ENCODE measurements at places on chromosomes 5 and 9. TPM values are rescaled to one million over a fixed set of nuclear protein-coding genes. Genes with fewer than 3 reads are reported as not detected.

The CHSY3 gene
- total RNA-seq: not detected

- no peaks in the 10 kb centered on the region for H3K36me3 ChIP-seq
- H3K27ac ChIP-seq: no peak overlapping the region
- H3K4me1 ChIP-seq: peaks cover 8% of the 10 kb centered on the region
- peaks cover 3% of the 10 kb centered on the region for H3K27me3 ChIP-seq
- DNase-seq: no peak
- no peak overlapping the region for H3K4me3 ChIP-seq
Measured at GRCh38 chr9:113454914-113455761, 8.4 kb upstream of the RGS3 start.

DNA sequence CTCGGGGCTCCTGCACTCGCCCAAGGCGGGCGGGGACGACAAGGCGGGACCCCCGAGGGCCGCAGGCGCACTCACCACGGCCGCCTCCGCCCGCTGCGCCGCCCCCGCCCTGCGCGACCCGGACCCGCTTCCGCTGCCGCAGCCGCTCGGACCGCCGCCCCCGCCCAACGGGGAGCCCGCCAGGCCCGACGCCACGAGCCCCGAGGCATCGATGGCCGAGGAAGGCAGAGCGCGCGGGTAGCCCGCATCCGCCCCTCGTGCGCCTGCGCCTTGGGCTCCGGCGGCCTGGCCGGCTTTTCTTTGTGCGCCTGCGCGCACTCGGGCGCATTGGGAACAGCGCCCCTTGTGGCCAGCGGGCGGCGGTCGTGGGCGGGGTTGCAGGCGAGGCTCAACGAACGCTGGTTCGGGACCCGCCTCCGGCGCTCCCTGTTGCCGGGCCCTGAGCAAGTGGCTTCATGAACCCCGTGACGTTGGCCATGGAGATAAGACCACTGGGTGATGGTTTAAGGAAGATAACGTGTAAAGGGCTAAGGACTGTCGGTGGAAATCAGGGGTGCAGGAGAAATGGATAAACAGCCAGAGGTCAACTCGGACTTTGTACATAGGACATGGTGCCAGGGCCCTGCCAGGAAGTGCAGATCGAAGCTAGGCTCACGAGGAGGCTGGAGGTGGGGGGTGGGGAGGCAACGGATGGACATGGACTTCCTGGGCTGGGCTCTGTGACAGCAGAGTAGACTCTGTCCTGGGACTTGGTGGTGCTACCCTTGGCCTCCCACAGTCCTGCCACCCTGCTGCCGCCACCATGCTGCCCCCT, at the start of the genes C8G and FBXW5:
TSS of gene C8G (plus strand) at position 725 of the 814 bp plus-strand sequence. CDS start at position 803, 78 bp downstream.
TSS of gene FBXW5 (minus strand) at position 220 of the 814 bp plus-strand sequence. CDS start 655 bp downstream, outside the sequence.
- peak; percentile 96 for DNase-seq
- no peaks in the 10 kb centered on the region for H3K36me3 ChIP-seq
- peaks cover 5% of the 10 kb centered on the region for H3K27me3 ChIP-seq
- peak within 1 kb of the TSS; percentile 76 for H3K4me3 ChIP-seq

DNA sequence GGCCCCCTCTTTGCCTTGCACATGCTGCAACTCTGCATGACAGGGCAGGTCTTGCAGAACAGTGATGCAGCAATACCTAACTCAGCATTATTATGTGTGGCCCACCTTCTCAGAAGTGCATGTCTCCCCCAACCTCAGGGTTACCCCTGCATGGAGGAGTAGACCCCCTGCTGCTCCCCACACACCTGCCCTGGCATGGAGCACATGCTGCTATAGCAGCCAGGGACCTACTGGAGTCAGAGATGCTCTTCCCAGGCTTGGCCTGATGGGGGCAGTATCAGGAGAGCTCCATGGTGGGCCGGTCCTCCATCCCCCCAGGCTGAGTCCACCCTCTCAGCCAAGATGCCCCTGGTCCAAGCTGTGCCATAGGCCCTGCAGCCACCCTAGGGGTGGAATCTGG, 13.2 kb upstream of the BOD1 start:
- H3K36me3 ChIP-seq: no peaks in the 10 kb centered on the region
- H3K4me3 ChIP-seq: no peak overlapping the region
- H3K27me3 ChIP-seq: no peaks in the 10 kb centered on the region
- DNase-seq: peak; percentile 66

The SLC34A3 gene
- total RNA-seq: not detected

DNA sequence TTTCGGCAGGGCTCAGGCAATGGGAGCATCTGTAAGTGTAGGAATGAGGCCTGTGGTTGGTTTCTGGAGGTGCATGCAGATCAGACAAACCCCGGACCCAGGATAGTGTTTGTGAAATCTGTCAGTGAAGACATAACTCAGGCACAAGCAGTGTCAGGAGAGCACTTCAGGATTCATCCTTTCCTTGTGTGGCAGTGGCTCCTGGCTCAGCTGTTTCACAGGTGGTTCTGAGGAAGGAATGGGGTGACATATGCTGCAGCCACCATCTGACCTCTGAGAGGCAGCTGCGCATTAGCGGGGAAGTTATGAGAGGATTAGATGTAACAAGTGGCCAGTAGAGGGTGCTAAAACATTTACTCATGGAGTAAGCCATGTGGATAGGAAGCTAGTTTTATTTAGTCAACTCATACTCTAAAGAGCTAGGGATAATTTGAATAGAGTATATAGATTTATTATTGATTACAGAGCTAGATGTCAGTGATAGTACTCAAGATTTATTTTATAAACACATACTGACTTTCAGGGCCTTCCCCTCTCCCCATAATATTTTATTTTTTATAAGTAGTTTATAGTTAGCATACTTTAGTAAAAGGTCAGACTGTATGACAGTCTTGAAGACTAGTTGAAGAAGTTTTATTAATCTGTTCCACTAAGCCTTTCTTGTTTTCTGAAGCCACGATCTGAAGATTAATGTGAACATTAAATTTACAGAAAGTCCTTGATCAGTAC, 28.4 kb downstream of the NNT start:
- peak overlapping the region; percentile 65 for H3K4me3 ChIP-seq
- peak; percentile 74 for DNase-seq
- H3K36me3 ChIP-seq: no peaks in the 10 kb centered on the region
- H3K27me3 ChIP-seq: peaks cover 7% of the 10 kb centered on the region

The SETX gene
- total RNA-seq: 48.4 TPM

The KLHL3 gene
- 5.7 TPM for total RNA-seq

- H3K27me3 ChIP-seq: no peaks in the 10 kb centered on the region
- H3K36me3 ChIP-seq: no peaks in the 10 kb centered on the region
- no peak overlapping the region for H3K27ac ChIP-seq
- no peak overlapping the region for H3K4me3 ChIP-seq
Measured at GRCh38 chr5:3661755-3662296, 66.2 kb downstream of the IRX1 start.

- H3K27me3 ChIP-seq: no peaks in the 10 kb centered on the region
- H3K4me3 ChIP-seq: no peak overlapping the region
- no peak for DNase-seq
- no peaks in the 10 kb centered on the region for H3K4me1 ChIP-seq
Measured at GRCh38 chr5:153998010-153998409, 40.7 kb downstream of the FAM114A2 start.

GRCh38 chr5:3835811-3836210, 240.2 kb downstream of the IRX1 start:
- no peak overlapping the region for H3K4me3 ChIP-seq
- H3K27ac ChIP-seq: no peak overlapping the region
- no peak for DNase-seq
- no peaks in the 10 kb centered on the region for H3K27me3 ChIP-seq
- no peaks in the 10 kb centered on the region for H3K4me1 ChIP-seq
- no peaks in the 10 kb centered on the region for H3K36me3 ChIP-seq

- peaks cover 2% of the 10 kb centered on the region for H3K27me3 ChIP-seq
- no peak overlapping the region for H3K27ac ChIP-seq
- no peaks in the 10 kb centered on the region for H3K36me3 ChIP-seq
- no peaks in the 10 kb centered on the region for H3K4me1 ChIP-seq
- no peak for DNase-seq
Measured at GRCh38 chr9:120184266-120184665, 395.7 kb downstream of the CDK5RAP2 start.

DNA sequence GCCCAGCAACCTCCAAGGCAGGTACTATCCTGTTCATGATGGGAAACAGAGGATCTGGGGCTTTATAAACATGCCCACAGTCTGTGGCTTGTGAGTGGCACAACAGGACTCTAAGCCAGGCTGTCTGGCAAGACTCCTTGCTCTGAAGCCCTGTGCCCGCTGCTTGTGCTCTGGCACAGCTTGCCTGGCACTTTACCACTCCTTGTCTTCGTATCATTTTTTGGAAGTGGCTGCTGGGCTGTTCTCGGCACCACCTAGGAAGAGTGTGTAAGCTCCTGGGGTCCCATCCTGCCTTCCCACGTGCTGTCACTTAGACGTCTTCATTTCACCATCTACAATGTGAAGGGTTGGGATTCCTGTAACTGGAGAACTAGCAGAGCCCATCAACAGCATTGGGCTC, 59.3 kb upstream of the GLRX start:
- H3K4me1 ChIP-seq: peaks cover 20% of the 10 kb centered on the region
- H3K27ac ChIP-seq: no peak overlapping the region
- no peak overlapping the region for H3K4me3 ChIP-seq
- H3K36me3 ChIP-seq: no peaks in the 10 kb centered on the region
- H3K27me3 ChIP-seq: peaks cover 7% of the 10 kb centered on the region

The PCDHGA6 gene
- total RNA-seq: 6.3 TPM

DNA sequence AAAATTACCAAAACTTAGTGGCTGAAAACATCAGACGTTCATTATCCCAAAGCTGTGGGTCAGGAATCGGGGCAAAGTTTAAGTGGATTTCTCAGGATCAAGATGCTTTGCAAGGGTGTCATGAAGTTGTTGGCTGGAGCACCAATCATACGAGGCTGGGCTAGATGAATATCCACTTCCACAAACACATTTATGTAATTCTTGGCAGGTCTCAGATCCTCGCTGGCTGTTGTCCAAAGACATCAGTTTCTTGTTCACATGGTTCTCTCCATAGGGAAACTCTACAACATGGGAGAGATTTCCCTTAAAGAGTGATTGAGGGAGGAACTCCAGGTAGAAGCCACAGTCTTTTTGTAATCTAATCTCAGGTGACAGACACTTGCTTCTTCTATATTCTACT, 20.2 kb upstream of the CCDC192 start:
- no peaks in the 10 kb centered on the region for H3K27me3 ChIP-seq
- H3K4me1 ChIP-seq: peaks cover 3% of the 10 kb centered on the region
- no peak for DNase-seq
- H3K4me3 ChIP-seq: no peak overlapping the region
- no peak overlapping the region for H3K27ac ChIP-seq

DNA sequence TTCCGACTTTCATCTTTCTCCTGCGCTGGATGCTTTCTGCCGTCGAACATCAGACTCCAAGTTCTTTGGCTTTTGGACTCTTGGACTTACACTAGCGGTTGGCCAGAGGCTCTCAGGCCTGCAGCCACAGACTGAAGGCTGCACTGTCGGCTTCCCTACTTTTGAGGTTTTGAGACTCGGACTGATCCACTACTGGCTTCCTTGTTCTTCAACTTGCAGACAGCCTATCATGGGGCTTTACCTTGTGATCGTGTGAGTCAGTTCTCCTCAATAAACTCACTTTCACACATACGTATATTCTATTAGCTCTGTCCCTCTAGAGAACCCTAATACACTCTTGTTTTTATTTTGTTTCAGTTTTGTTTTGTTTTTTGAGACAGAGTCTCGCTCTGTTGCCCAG, 10.3 kb downstream of the FKBP15 start:
- H3K4me1 ChIP-seq: no peaks in the 10 kb centered on the region
- H3K27ac ChIP-seq: no peak overlapping the region
- H3K27me3 ChIP-seq: no peaks in the 10 kb centered on the region
- no peak for DNase-seq
- no peak overlapping the region for H3K4me3 ChIP-seq

The SLC25A2 gene
- total RNA-seq: 1.9 TPM

GRCh38 chr5:152270096-152270495, 135.0 kb downstream of the NMUR2 start:
- no peak overlapping the region for H3K4me3 ChIP-seq
- H3K36me3 ChIP-seq: no peaks in the 10 kb centered on the region
- H3K27me3 ChIP-seq: no peaks in the 10 kb centered on the region
- no peak overlapping the region for H3K27ac ChIP-seq
- H3K4me1 ChIP-seq: peaks cover 3% of the 10 kb centered on the region

DNA sequence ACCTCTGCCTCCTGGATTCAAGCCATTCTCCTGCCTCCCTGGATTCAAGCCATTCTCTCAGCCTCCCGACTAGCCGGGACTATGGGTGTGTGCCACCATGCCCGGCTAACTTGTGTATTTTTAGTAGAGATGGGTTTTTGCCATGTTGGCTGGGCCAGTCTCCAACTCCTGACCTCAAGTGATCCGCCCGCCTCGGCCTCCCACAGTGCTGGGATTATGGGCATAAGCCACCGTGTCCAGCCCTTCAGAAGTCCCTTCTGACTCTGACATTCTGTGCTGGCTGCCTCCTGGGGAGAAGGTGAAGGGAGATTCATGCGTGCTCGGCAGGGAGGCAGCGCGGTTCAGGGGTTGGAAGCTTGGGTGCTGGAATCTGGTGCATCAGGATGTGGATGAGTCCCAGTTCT, 28.8 kb downstream of the PRRX2 start:
- H3K4me1 ChIP-seq: no peaks in the 10 kb centered on the region
- no peak overlapping the region for H3K27ac ChIP-seq
- no peaks in the 10 kb centered on the region for H3K36me3 ChIP-seq
- H3K4me3 ChIP-seq: no peak overlapping the region
- peaks cover 4% of the 10 kb centered on the region for H3K27me3 ChIP-seq

DNA sequence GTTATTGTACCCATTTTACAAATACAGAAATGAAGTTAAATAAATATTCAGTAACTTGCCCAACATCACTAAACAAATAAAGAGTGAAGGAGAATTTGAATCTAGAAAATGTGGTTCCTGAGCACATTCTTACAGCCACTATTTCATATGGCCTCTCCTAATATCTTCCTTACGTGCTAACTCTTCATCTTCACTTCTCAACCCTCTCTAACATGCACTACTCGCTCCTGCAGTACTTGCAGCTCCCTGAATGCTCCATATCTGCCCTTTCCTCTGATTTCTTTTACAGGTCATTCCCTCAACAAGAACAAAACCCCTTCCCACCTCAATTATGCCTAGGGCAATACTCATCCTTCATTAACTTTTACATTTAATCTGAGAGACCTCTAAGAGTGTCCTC, 711.5 kb downstream of the CETN3 start:
- H3K27me3 ChIP-seq: no peaks in the 10 kb centered on the region
- no peak overlapping the region for H3K27ac ChIP-seq
- no peak overlapping the region for H3K4me3 ChIP-seq
- H3K36me3 ChIP-seq: no peaks in the 10 kb centered on the region
- no peak for DNase-seq

DNA sequence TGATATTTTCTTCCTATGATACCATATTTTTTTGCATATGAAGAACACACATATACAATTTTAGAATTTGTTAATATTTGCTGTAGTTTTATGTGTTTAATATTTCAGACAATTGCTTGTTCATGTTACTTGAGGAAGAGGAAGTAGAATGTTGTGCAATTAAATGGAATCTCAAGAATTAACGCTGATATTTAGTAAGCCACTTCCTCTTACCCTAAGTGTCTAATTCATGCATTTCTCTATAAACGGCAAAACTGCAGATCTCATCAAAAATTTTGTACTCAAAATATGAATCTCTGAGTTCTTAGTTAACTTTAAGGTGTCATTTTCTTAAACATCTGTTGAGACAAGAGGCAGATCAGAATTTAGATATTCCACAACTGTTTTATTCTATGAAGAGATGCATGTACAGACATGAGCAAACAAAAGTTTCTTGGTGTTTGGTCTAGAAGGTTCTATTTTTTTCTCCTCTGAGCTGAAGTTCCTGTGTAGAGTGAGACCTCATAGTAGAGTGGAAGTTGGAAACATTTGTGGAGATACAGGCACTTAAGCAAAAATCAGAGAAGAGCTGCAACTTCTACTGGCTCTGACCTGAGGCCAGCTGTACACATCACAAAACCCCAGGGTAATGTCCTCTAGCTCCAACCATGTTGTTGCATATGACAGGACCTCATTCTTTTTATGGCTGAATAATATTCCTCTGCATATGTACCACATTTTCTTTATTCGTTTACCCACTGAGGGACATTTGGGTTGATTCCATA, 16.6 kb upstream of the TGFBI start:
- H3K36me3 ChIP-seq: no peaks in the 10 kb centered on the region
- DNase-seq: no peak

Measured in glutamatergic neuron (in vitro differentiated cells).